ENCODE measurements at places on chromosomes 3 and 15.
A peak's percentile ranks its signal among the peaks of the same experiment; 100 is the strongest.

- no peak for DNase-seq
Observed at GRCh38 chr3:98563661-98564281, 29.6 kb downstream of the CPOX start.

DNA sequence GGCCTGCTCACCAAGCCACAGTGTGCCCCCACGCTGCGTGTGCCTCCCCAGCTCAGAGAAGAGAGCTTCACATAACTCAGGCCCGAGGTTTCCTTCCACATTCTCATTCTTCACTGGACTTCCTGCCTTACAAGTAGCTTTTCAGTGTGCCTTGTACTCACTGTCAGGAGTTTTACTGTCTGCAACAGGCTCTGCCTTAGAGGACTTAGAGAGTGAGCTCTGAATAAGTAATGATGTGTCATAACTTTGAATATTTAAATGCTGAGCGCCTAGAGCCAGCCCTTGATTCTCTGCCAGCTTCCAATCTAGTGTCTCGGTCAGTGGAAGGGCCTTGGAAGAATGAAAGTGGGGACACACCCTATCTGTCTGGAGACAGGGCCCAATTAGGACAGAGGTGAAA lies 41.8 kb downstream of the ITGB5 start:
- DNase-seq: no peak

DNA sequence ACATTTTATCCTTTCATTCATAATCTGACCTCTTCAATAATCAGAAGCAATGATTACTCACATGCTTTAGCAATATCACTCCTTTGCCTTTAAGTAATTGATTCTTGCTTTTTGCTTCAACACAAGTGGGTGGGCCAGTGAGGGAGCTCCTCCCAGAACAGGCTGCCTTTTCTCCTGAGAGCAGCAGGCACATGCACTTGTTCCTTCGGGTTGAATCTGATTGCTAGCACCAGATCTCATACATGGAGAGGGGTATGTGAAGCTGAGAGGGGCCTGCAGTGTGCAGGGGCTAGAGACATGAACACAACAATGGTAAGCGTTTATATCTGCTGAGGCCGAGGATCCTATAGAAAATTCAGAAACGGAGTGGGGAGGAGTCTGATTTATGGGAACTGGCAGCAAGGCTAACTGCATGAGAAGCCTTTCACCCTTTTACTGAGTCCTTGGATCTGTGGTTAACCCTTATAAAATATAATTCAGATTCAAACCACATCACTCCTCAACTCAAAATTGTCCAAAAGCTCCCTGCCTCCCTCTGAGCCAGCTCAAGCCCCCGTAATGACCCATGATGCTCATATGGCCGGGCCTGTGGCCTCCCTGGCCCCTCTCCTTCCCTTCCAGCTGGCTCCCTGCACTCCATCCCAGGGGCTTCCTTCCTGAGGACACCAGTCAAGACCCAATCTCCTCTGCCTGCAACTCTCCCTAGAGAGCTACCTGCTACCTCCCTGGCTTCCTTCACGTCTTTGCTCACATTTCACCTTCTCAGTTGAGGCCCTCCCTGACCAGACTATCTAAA lies 32.4 kb downstream of the ZNF445 start:
- DNase-seq: no peak

DNA sequence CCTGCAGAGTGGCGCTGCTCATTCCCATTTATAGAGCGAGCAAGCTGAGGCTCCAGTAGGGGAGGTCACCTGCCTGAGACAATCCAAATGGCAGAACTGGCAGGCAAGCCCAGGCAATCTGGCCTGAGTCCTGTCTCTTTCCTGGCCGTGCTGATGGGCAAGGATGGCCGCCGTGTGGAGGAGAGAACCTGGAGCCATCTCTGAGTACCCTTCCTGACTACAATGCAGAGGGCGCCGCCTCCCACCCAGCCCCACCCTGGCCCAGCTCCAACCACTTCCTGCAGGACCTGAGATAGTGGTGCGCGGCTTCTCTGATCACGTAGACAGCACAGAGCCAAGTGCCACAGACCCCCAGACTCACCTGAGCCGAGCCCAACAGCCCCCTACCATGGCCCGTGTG lies 7.0 kb downstream of the TLR9 start:
- no peak for DNase-seq

GRCh38 chr3:23762214-23762613 lies 43.5 kb upstream of the UBE2E1 start:
- peak; percentile 50 for DNase-seq

GRCh38 chr15:77722759-77723460 lies 90.2 kb upstream of the LINGO1 start:
- no peak for DNase-seq

DNA sequence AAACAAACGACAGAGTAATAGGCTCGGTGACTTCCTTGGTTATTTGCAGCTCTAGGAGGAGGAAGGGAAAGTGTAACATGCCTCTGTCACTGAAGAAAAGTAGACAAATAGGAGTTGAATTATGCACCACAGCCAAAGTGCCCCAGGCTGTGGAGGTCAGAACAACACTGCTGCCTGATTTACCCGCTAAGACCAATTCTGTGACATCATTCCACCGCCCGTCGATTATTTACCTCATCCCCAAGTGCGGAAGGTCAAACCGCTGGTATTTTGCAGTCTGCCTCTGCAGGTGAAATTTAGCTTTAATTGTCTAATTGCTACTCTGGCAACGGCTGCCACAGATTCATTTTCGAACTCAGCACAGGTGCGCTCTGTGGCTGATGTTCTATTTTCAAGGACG lies 106.3 kb upstream of the PRICKLE2 start:
- no peak for DNase-seq

- no peak for DNase-seq
Observed at GRCh38 chr3:178205740-178206139, 330.5 kb upstream of the KCNMB2 start.

GRCh38 chr3:44476181-44476611 lies 1.3 kb downstream of the ZNF445 start:
- no peak for DNase-seq

DNA sequence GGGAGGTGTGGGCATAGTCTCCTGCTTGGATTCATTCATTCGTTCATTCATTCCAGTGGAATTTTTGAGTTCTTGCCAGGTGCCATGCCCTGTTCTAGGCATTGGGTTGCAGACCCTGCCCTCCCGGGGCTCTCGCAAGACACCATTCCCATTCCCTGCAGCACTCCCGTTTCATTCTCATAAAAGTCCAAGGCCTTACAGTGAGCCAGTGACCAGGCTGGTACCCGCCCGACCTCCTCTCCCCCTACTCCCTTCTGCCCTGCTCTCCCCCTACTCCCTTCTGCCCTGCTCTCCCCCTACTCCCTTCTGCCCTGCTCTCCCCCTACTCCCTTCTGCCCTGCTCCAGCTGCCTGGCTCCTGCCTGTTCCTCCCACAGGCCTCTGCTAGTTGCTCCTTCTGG lies 41.9 kb downstream of the AMOTL2 start:
- DNase-seq: no peak

- no peak for DNase-seq
Observed at GRCh38 chr3:140151321-140151720, 216.3 kb downstream of the CLSTN2 start.

- no peak for DNase-seq
Observed at GRCh38 chr15:46961795-46962194, 755.5 kb upstream of the SEMA6D start.

GRCh38 chr3:33218446-33219174 lies at the start of gene SUSD5:
TSS of gene SUSD5 (minus strand) at chr3:33218810. CDS start at chr3:33218797, 13 bp downstream.
- DNase-seq: no peak

- no peak for DNase-seq
Observed at GRCh38 chr15:67013696-67014095, 51.7 kb upstream of the SMAD3 start.

DNA sequence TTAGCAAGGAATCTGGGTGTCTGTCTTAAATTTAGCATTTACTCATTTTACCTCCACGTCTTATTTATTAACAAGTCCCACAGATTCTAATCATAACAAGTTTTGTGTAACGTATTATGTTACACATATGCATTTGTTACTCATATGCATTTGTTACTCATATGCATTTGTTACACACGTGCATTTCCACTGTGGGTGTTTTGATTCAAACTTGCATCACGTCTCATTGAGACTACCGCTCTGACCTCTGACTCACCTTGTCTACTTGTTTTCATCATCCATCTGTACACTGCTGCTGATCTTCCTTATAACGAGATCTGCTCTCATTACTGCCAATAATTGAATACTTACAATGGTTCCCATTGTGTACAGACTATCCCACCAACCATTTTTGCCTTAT lies 1141.4 kb downstream of the TBL1XR1 start:
- DNase-seq: no peak

DNA sequence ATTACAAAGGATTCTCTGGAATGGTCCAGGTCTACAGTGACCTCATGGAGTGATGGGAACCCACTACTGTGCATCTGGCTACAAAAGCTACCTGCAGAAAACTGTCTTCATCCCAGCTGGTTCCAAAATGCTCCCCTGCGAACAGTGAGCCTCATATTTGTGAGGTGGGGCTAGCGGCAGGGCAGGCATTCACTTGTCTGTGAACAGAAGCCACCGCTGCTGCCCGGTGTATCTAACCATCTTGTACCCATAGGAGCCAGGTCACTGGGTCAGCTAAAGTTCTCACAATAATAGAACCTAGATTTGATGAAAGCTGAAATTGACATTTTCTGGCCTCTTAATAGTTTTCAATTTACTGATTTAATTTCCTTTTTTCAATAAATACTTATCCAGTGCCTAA lies 150.7 kb downstream of the KLF13 start:
- DNase-seq: no peak

DNA sequence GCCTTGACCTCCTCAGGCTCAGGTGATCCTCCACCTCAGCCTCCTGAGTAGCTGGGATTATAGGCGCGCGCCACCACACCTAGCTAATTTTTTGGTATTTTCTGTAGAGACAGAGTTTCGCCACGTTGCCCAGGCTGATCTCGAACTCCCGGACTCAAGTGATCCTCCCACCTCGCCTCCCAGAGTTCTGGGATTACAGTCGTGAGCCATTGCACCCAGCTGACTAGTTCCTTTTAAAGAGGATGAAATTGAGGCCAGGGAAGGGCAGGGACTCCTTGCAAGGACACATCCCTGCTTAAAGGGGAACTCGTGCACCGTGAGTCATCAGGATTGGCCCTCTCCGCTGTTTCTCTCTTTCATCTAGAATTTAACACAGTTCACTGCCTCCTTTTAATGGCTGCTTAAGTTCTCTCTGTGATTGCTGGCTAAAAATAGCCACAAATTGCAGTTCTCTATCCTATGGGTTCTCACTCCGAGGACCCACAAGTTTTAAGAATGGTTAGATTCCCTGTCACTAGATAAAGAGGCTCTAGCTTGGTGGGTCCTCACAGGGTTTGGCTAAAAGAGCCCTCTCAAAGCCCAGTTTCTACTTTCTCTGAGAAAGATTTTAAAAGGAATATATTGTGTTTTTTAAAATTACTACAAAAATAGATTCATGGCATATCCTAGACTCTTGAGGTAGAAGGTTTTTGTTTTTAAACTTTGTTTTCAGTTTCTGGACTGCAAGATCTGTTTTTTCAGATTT lies 1.4 kb downstream of the CRTAP start:
- DNase-seq: no peak

DNA sequence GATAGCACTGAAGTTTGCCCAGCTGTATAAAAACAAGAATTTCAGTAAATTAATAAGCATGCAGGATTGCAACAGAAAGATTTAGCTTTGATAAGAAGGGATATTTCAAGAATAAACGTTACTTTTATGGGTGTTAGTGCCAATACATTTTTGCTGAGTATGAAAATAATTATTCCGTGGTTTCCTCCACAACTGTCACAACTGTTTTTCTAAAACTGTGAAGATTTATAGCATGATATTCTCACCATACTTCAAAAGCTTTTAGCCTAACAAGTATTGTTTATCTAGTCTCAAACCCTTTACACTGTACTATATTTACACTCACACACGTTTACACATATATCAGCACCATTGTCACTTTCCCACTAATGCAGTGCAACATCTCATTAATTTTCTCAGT lies 200.5 kb downstream of the TPRG1 start:
- no peak for DNase-seq

DNA sequence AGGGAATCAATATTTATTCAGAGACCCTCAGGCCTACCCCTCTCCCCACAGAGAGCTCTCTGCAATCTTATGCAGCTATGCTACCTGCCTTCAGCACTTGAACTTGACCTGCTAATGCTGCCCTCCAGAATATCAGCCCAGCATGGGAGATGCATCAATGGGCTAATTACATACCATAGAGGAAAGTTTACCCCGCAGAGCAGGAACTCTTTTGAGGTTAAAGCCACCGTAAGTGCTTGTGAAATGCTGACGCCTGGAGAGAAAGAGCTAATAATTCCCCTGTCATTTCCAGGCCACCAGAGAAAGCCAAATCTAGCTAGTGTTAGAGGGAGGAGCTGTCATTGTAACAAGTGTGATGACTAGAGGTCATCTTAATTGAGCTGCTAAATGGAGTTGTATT lies 127.5 kb downstream of the CHST2 start:
- DNase-seq: no peak

DNA sequence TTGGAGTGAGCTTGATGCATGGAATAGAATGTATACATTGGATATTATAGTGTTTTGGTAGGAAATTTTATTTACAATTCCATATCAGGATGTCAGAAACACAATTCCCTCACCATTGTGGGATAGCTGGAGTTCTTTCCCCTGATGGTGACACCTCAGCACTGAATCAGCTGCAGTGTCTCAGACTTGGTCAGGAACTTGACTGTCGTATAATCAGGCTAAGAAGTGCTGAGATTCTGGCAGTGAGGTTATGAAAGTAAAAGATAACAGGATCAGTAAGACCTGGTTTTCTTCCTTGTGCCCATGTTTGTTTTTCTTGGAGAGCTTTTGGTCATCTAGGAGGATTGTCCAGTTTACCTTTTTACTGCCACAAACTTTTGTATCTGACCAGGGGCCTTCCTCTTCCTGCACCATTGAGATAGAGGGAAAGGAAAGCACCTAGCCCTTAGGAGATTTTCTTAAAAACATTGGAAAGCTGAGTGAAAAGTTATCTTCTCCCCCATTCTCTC lies 27.3 kb upstream of the ST3GAL6 start:
- DNase-seq: no peak

GRCh38 chr15:80442728-80443403 lies 38.7 kb downstream of the ARNT2 start:
- no peak for DNase-seq

DNA sequence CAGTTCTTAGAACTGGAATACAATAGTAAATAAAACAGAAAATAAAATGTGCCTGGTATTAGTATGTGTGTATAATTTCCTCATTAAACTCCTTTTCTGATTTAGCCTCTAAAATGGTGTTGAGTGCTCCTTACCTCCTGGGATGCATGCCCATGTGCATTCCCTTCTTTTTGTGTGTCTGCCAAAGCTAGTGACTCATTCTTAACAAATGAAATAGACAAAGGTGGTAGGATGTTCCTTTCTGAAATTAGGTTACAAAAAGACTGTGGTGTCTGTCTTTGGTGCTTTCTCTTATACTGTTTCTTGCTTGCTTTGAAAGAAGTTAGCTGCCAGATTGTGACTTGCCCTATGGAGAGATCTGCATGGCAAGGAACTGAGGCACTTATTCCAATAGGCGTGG lies 623.7 kb downstream of the GRM7 start:
- DNase-seq: no peak

- no peak for DNase-seq
Observed at GRCh38 chr3:174094669-174095068, 697.1 kb downstream of the NLGN1 start.

GRCh38 chr3:53288214-53288613 lies 32.4 kb upstream of the TKT start:
- no peak for DNase-seq

Measured in GM18507 (cell line).